Endothelial cell (in vitro differentiated cells): ENCODE measurements at places on chromosomes 2 and 18.

DNA sequence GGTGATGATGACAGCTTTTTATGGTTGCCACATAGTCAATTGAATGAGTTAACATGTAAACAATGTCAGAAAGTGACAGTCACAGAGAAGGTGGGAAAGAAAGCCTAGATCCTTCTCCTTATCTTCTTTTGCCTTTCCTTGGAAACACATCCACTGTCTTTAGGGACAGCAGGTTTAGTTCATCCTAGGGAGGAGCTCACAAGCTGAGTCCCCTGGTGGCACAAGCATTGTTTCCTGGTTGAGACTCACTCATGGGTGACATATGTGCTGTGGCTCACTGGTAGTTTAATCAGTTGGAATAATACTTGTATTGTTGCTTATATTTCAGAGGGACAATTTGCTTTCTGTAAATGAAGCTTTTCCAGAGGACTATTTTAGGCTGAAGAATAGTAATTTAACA lies 598.5 kb downstream of the CNTNAP5 start:
- DNase-seq = no peak

DNA sequence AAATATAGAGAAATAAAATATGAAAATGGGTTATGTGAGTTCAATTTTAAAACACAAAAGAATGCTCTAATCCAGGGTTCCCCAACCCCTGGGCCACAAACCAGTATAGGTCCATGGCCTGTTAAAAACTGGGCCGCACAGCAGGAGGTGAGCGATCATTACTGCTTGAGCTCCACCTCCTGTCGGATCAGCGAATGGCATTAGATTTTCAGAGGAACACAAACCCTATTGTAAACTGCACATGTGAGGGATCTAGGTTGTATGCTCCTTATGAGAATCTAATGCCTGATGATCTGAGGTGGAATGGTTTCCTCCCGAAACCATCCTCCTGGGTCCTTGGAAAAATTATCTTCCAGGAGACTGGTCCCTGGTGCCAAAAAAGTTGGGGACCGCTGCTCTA lies 34.7 kb downstream of the TTR start:
- DNase-seq = no peak

DNA sequence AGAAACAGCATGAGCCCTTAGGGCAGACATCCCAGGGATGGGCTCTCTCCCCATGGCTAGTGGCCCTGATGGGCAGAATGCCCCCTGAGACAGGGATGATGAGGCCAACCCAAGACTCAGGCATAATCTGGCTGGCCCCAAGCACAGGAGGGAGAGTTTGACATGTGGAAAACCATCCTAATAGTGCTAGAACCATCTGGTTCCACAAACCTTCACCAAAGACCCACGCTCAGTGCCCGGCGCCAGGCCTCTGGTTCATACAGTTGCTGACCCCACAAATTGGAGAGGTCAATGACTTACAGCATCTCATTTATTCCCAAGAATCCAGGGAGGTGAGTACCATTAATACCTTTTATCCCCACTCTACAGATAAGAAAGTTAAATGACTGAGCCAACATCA lies 95.5 kb downstream of the TNS1 start:
- DNase-seq = no peak

- peak; percentile 73 for DNase-seq
Measured at GRCh38 chr2:6352906-6353515, 512.7 kb downstream of the CMPK2 start.

DNA sequence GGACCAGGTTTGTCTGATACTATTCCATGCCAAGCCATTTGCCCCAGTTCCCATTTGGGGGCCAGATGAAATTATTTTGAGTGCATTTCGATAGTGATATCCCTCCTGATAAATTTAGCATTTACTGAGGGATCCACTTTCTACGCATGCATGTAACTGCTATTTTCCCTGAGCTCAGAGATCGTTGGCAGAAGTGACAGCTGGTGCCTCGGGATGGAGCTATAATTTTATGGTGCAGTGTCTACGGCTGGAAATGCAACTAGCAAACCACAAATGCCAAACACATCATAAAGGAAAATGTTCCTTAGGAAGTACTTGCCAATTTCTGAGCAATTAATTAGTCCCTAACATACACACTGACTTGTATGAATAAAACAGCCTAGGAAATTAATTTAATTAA lies 254.8 kb downstream of the SLC8A1 start:
- DNase-seq = no peak

DNA sequence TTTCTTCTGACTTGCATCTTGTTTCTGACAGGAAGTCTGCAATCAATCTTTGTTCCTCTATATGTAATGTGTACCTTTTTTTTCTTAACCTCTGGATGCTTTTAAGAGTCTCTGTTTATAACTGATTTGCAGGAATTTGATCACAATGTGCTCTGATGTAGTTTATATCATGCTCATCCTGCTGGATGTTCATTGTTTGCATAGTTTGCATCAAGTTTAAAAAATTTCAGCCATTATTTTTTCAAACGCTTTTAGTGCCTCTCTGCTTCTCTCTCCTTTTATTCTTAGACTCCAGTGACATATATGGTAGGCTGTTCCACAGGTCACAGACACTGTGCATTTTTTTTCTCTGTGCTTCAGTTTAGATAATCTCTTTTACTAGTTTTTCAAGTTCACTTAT lies 23.9 kb downstream of the RBKS start:
- no peak for DNase-seq

DNA sequence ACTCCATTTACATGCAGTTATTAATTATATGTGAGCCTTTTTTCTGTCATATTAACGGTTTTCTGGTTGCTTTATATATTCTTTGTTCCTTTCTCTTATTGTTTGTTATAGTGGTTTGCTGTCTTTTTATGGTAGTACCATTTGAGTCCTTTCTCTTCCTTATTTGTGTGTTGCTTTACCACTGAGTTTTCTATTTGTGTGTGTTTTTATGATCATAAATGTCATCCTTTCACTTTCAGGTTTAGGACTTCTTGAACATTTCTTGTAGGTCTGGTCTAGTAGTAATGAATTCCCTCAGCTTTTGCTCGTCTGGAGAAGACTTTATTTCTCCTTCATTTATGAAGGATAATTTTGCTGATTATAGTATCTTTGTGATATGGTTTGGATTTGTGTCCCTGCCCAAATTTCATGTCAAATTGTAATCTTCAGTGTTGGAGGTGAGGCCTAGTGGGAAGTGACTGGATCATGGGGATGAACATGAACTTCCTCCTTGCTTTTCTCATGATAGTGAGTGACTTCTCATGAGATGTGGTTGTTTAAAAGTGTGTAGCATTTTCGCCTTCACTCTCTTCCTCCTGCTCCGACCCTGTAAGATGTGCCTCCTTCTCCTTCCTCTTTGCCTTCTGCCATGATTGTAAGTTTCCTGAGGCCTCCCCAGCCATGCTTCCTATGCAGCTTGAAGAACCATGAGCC lies 11.5 kb downstream of the GCC2 start:
- no peak for DNase-seq

- no peak for DNase-seq
Measured at GRCh38 chr2:213266421-213266820, 17.8 kb upstream of the SPAG16 start.

GRCh38 chr2:235024931-235025773 lies 73.3 kb downstream of the SH3BP4 start:
- no peak for DNase-seq

DNA sequence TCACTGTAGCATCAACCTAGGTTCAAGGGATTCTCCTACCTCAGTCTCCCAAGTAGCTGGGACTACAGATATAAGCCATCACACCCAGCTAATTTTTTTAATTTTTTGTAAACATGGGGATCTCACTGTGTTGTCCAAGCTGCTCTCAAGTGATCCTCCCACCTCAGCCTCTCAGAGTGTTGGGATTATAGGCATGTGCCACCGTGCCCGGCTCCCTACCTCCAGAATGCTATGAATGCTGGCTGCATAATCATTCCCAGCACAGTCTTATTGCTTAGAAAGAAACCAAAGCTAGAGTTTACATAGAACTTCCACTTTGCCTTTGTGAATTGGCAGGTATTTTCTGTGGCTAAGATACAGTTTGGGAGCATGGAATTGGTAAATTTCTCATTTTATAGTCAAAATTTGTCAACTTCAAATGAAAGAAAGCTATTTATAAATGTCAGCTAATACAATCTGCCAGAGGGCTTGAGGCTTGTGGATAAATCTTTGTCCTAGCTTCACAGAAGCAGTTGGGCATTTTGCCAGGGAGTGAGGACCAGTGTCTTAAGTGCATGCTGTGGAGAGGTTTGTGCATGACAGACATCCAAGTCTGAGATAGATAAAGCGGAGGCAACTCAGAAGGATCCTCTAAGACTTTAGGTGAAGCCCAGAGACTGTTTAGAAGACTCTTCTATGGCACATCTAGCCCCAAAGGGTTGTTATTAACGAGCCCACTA lies 175.4 kb downstream of the ANTXR1 start:
- DNase-seq = no peak

GRCh38 chr2:226023383-226023782 lies 623.9 kb downstream of the NYAP2 start:
- DNase-seq = no peak

DNA sequence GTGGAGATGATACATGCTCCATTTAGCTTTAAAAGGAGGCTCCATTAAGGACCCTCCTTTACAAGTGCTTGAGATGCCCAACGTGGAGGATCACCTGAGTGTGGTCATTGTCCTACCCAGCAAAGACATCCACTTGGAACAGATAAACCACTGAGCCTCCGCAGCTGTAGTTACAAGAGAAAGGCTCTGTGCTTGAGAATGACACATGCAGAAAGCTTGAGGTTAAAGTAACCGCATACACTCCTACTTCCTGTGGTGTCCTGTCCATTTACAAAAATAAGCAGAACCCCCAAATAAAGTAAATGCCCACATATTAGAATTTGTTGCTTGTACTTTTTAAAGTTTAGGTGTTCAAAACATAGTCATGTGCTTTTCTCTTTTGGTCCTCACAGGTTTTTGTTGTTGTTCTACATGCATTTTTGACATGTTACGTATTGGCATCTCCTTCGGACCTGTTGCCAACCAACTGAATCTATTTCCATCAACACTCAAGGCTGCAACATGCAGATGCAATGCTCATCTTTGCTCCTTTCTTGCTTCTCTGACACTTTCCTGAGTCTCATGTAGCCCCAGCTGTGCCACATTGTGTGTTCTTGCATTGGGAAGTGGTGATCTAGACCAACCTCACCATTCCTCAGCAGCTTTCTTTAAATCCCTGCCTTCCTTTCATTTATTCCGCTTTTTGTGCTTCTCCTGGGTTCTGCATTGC lies 56.0 kb downstream of the SERPINB7 start:
- DNase-seq = no peak

GRCh38 chr2:43214253-43214652 lies 12.2 kb downstream of the ZFP36L2 start:
- no peak for DNase-seq
